ENCODE measurements at places on chromosomes 2 and 18.

- no peak for DNase-seq
These were observed 49.8 kb downstream of the E2F6 start for GRCh38 chr2:11416186-11416585.

DNA sequence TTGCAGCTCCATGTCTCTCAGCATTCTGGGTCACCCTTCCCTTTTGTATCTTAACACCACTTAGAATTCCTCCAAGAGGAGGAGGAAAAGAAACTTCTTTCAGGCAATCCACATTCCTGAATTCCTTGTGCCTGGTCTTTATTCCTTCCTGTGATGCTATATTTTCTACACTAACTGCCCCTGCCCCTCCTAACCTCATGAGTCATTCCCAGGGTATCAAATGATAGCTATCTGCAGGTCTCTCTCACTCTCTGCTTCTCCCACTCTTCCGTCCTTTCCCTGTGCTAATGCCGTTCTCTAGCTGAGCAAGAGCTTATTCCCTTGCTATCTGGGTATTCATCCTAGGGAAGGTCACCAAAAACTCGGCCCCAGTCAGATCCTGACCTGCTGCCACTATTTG lies 395.0 kb upstream of the TCF4 start:
- no peak for DNase-seq

DNA sequence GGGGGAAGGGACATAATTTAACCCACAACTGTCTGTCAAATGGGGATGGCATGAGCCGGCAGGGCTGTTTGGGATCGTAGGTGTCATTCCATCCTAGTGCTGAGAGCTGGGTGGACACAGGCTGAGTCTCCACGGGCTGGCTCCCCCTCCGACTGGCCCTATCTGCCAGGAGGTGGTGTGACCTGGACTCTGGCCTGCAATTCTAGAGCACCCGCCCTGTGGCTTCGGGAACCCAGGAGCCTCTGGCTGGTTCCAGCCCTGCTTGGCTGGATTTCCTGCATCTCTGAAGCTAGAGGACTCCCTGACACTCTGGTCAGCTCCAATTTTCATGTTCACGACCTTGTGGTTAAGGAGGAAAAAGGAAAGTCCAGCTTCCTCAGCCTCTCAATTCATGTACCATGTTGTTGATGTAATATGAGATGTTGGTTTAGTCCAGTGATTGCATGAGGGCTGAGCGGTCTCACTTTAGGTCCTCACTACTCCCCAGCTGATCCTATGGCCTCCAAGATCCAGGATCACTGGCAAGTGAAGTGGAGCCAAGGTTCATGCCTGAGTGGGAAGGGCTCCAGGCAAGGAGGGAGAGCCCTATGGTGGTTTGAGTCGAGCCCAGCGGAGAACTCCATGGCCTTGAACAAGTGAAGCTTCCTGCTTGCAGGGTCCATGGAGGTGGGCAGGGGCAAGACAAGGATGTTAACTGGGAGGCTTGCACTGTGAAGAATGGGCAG lies 169.1 kb downstream of the NDUFA10 start:
- DNase-seq = no peak

- DNase-seq = no peak
These were observed 3.4 kb downstream of the SERPINB2 start for GRCh38 chr18:63890950-63891304.

- peak; percentile 21 for DNase-seq
These were observed 121.0 kb upstream of the HAAO start for GRCh38 chr2:42913280-42913878.

DNA sequence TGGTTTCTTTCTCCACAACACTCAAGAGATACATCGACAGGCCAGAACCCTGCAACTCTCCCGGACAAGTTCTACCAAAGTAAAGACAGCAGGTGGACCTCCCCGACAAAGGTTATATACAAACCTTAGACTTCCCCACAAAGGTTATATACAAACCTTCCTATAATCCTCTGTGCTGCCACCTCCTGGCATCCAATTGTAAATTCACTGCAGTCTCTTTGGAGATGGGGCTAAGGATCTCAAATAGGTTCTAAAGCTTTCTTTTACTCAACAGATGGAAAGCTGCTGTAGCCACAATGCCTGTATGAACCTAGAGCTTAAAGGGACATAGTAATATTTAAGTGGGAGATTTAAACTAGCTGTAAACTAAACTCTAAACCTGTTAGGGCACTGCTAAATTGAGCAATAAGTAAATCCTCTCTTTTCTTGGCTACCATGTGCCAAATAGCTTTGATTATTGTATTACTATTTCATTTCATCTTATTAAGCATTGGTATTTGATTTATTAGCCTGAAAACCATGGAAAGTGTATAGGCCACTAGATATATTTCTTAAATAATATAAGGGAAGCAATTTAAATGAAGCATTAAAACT lies 9.8 kb upstream of the MREG start:
- DNase-seq = peak; percentile 65

DNA sequence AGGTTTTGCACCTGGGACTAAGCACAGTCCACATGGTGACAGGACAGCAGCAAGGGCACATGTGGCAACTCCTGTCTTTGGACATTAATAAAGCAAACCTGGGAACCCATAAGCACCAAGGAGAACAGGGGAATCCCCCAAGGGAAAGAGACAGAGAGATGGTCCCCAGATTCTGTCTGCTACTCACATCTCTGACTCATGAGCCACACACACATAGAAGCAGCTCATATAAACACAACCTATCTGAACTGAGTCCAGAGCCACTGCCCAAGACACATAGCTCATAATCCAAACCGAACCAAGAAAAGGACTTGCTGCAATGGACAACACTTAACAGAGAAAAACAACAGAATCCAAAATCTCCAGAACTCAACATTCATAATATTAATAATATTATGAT lies 82.5 kb downstream of the OSBPL1A start:
- DNase-seq = no peak

GRCh38 chr2:63827749-63828148 lies 13.9 kb upstream of the UGP2 start:
- no peak for DNase-seq

DNA sequence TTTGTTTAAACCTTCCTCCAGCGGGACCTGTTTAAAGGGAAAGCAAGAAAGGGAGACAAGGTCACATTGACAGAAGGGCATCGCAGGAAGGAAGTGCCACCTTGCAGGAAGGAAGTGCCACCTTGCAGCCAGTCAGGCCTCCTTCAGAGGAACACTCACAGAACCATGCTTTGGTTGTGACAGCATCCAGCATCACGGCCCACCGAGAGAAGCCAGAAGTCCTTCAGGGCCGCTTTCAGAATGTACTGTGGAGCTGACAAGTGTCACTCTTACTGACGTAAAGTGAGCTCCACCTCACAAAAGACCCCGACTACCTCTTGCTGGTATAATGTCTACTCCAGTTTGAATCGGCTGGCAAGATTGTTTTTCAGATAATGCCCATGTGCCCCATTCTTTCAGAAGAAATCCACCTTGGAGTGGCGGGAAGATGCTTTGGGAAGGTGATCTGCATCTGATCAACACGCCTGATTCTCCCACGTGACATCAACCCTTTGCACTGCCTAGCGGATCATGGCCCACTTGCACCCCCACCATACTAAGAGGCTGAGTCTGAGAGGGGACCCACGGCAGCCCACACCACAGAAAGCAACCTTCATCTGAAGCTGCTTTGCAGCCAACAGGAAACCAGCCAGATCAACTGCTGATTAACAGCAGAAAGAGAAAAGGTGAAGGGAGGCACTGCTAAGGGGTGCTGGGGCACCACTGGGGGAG lies 99.8 kb downstream of the UXS1 start:
- DNase-seq = no peak
